ENCODE measurements at places on chromosomes 6 and 20.

- DNase-seq, result no peak
Measured at GRCh38 chr6:98648211-98648914, 186.0 kb upstream of the POU3F2 start.

DNA sequence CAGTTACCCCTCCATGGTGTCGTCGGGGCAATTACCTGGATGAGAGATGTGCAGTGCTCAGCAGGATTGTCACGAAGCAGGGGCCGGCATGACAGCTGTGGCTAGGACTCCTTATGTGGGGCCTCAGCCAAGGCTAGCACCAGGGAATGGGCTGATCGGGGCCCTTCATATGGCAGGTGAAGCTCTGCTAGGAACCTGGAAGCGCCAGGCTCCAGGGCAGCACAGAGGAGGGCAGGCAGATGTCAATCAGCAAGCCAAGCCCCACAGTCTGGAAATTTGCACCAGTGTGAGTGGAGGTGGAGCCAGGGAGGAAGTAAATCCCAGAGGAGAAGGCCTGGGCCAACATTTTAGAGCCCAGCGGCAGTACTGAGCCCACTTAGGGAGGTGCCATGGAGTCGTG is 21.2 kb downstream of the SYNDIG1 start:
- DNase-seq, result no peak

GRCh38 chr20:50110141-50111047 is 2.6 kb downstream of the UBE2V1 start:
- DNase-seq, result no peak

DNA sequence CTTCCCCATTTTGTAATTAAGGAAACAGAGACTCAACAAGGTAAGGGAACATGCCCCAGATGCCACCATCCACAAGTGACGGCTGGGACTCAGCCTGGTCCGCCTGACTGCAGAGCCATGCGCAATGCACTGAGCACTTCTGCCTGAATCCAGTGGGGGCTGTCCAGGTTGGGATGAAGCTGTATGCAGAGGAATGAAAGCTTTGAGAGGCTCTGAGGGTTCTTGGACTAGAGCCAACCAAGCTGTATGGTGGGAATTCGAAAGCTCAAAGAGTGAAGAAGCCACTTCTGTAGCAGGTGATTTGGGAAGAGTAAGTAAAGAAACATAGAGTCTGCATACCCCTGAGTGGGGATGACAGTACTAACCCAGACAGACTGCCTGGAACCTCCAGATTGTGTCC is 127.6 kb upstream of the AKAP12 start:
- DNase-seq, result no peak

- DNase-seq, result no peak
Measured at GRCh38 chr6:132788658-132789395, 9.6 kb downstream of the SLC18B1 start.

GRCh38 chr6:44224029-44224964 is 902 bp downstream of the SLC29A1 start:
- no peak for DNase-seq

DNA sequence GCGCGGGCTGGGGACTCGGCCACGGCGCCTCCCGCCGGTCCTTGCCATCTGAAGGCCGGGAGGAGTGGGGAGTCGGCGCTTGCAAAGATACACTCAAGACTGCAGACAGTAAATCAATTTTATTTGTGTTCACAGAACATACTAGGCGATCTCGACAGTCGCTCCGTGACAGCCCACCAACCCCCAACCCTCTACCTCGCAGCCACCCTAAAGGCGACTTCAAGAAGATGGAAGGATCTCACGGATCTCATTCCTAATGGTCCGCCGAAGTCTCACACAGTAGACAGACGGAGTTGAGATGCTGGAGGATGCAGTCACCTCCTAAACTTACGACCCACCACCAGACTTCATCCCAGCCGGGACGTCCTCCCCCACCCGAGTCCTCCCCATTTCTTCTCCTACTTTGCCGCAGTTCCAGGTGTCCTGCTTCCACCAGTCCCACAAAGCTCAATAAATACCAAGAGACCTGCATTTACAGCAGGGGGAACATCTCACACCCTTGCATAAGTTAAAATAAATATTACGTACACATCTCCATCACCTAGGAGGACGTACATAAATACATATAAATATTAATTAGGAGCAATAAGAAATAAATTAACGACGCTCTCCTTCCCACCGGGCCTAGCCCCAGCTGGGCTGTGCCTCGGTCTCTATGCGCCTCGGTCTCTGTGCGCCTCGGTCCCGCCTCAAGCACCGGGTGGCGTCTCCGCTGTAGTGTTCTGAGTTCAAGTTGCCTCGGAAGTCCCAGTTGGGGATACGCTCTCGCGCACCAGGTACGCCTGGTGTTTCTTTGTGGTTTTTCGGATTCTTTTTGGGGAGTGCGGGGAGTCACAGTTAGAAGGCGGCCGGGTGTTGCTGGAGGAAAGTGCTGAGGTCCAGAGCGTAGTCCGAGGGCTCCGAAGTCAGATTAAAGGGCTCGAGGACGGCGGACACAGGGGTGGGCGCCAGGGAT is 889 bp upstream of the FLOT1 start:
- no peak for DNase-seq

DNA sequence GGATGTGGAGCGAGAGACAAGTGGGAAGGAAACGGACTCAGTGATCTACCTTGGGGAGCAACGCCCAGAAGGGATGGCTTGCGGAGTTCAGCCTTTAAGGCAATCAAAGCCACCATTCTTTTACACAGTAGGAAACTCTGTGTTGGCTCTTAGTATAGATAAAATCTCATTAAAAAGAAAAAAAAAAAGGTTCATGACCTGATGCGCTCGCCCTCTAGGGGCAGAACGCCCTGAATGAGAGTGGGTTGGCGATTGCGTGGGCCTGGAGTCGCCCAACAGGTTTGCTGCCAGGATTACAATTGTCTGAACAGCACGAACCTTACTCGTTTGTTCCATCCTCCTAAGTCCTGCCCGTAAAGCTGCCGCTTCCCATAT is 1.2 kb downstream of the TPD52L1 start:
- DNase-seq, result no peak

DNA sequence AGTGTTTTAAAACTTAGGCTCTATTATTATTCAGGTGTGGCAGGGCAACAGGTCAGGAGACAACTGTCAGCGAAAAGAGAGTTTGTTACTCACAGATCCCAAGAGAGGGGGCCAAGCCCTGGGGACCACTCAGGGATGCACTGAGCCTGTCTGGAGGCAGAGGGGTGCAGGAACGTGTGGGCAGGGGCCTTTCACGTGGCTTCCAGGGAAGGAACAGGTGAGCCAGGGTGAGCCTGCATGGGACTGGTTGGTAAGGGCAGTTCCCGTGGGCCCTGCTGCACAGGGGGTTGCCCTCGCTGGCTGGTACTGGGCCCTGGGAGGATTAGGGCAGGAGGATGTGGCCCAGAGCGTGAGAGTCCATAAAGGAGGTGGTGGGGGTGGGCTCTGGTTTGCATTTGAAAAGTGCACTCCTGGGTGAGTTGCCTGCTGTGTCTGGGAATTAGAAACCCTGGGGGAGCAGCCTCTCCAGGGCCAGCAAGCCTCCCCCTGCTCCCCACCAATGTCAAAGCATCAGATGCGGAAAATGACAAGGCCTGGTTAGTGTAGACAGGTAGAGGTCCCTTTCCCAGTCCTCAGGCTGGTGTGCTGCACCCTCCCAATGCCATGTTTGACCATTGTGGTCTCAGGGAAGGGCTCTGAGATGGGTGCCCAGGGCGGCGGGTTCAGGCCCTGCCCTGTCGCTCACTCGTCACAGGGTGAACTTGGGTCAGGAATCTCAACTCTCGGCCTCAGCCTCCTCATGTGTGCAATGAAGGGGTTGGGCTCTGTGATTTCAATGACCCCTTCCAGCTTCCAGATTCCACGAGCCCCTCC is 127.4 kb upstream of the RPS6KA2 start:
- no peak for DNase-seq

GRCh38 chr20:62143957-62144825 is 622 bp downstream of the SS18L1 start:
- DNase-seq, result peak; percentile 61

DNA sequence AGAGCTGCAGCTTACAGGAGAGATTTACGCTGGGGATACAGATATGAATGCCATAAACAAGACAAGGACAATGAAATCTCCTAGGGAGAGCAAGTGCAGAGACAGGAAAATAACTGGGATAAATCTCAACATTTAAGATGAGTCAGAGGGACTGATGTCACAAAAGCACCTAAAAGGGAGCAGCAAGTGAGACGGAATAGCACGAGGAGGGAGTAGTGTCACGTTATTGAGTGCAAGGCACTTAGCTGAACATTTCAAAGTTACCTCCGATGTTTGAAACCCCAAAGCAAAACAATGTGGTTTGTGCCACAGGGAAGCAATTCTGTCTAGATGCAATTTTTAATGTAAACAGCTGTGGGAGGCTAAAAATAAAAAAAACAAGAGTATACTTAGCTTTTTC is 1131.7 kb upstream of the EYS start:
- DNase-seq, result no peak

- no peak for DNase-seq
Measured at GRCh38 chr6:5567890-5568289, 306.6 kb downstream of the FARS2 start.

GRCh38 chr20:17824676-17825251 is 125.0 kb downstream of the BANF2 start:
- DNase-seq, result no peak

GRCh38 chr6:89140347-89141156 is 5.3 kb upstream of the PM20D2 start:
- DNase-seq, result no peak

- no peak for DNase-seq
Measured at GRCh38 chr20:34982270-34983088, 26.8 kb downstream of the MYH7B start.

- DNase-seq, result no peak
Measured at GRCh38 chr6:7675353-7675945, 50.5 kb upstream of the BMP6 start.

- no peak for DNase-seq
Measured at GRCh38 chr6:6734479-6735465, 146.3 kb downstream of the LY86 start.

DNA sequence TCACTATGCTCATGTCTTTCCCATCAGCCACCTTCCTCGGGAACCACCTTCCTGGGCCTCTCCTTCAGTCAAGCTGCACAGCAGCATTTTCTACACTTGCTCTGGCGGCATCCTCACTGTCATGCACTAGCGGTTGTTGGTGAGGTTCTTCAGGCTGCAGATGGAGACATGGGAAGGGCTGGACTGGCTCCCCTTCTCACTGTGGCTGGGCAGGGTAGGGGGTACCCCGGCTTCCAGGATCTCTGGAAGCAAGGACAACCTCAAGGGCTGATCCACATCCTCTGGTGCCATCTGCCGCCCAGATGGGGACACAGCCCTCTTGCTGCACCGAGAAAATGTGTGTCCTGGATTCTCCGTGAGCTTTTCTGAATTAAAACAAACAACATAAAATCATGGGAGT is 180.1 kb upstream of the RNF24 start:
- DNase-seq, result no peak

GRCh38 chr6:114449659-114450058 is 106.8 kb upstream of the HS3ST5 start:
- DNase-seq, result no peak

All from GM12892 (cell line).